CD4-positive, alpha-beta T cell treated with Interleukin-21 for 1 hour (primary cell): ENCODE measurements at places on chromosomes 7 and 10.

- no peak for DNase-seq
These were observed 196.7 kb downstream of the HECW1 start for GRCh38 chr7:43308913-43309705.

DNA sequence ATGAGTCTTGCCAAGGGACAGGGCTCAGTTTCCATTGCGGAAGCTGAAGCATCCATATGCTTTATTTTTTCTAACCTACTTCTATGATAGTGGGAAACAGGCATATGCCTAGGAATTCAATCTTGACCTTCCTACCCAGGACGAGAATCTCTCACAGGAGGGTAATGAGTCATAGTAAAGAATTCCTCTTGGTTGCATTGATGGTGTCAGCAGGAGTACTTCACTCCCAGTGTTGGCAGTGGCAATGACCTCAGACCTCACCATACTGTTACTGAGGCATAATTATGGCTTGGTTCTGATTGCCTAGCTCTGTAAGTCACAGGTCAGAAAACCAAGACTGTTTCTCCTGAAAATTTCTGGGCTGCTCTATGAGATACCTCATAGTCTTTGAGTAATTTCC is 552.9 kb downstream of the ARL4A start:
- DNase-seq, result no peak

DNA sequence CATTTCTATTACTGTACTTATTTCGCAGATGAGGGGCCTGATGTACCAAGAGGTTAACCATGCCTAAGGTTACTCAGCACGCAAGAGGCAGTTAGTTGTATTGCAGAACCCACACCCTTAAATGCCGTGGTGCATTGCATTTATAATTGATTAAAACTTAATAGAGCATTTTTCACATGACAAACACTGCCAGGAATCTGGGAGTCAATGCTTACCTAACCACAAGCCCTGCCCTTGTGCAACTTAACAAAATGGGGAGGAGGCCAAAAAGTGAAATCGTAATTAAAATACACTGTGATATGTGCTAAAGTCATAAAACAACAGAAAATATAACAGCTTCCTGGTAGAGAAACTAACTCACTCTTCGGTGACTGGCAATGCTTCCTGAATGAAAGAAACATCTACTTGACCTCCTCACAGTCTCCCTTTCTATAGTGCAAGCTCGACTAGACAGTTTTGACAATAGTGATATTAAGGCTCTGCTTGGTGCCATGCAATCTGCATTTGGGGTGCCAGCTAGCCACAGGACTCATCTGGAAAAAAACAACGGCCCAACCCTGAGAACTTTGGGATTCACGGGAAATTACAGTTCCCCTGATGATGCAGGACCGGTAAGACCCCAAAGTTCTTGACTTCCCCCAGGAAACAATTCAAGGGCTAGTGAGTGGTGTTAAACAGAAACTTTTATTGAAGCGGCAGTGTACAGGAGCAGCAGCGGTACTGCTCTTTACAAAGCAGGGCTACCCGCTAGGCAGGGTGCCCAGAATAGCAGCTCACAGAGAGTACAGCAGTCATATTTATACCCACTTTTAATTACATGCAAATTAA is 612.4 kb downstream of the TNS3 start:
- DNase-seq, result no peak

- DNase-seq, result no peak
These were observed 11.9 kb upstream of the GTF2IRD1 start for GRCh38 chr7:74441801-74442200.

- no peak for DNase-seq
These were observed 22.7 kb downstream of the HECW1 start for GRCh38 chr7:43135129-43135528.

GRCh38 chr10:22550732-22551131 is 163.6 kb downstream of the PIP4K2A start:
- DNase-seq, result peak; percentile 68

GRCh38 chr10:110804376-110804775 is 67.4 kb upstream of the PDCD4 start:
- DNase-seq, result no peak

- DNase-seq, result no peak
These were observed 96.9 kb downstream of the NSUN6 start for GRCh38 chr10:18554479-18554878.

DNA sequence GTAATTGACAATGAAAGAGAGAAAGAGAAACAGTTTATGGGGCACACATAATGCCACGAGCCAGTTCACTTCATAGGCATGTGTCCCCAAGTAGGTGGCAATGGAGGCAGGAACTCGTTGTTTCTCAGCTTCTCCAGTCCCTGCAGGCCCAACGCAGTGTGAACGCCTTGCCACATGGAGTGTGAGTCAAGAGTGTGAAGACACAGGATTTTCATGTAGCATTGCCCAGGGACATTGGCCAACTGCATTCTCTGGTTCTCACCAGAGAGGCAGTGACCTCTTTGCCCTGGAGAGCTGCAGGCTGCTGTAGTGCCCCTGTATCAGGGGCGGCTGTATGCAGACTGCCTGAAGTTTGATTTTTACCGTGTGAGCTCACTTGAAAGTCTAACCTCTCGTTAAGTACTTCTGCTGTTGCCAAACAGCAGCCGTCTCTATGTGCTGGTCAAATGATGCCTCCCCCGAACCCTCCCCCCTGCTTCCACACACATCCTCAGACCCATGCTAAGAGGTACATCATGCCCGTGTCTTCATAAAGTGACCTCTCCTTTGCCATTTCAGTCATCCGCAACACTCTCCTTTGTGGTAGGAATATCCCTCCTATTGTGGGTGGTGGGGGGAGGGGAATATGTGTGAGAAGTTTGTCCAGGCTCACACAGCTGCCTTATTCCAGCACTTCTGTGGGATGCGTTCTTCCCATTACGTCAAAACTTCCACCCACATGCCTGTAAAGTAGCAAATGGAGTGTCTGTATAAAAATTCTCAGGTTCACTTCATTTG is 12.7 kb downstream of the LRRC18 start:
- no peak for DNase-seq

- no peak for DNase-seq
These were observed 2.4 kb downstream of the ADCK2 start for GRCh38 chr7:140674899-140675701.

DNA sequence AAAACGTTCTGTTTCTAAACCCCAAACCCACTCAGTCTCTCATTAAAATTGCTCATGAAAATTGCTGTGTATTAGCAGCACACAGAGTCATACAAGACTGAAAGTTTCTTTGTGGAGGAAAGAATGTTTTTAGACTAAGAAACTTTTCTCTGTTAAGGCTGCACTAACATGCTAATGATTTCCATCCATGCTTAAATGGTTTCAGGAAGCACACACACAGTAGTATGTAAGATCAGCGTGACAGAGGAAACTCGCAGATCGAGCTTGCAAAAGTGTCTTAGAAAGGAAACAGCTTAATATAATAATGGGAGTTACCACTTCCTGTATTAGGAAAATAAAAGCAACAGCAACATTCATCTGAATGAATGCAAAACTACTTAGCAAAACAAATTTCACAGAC is 112.7 kb downstream of the ICA1 start:
- no peak for DNase-seq

- no peak for DNase-seq
These were observed 504.1 kb downstream of the PLXNA4 start for GRCh38 chr7:132072165-132072564.

- no peak for DNase-seq
These were observed 148.1 kb downstream of the PCLO start for GRCh38 chr7:83014546-83014945.

DNA sequence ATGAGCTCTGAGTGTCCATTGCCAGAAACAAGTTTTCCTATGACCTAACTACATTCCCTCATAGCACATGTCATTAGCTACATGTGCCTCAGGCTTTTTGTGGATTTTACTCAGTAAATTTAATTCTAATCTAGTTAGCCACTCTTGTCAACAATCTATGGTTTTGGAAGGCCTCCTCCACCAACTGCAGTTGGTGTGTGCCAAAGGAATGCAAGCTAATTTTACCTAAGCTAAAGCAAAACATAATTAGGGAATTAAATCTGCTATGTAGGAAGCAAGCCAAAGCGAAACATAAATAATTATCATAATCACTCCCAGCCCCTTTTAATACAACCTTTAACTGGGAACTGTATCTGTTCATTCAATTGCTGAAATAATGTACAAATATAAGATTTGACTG is 3.5 kb upstream of the CTTNBP2 start:
- DNase-seq, result no peak

- no peak for DNase-seq
These were observed 125.9 kb upstream of the NOBOX start for GRCh38 chr7:144529269-144529926.

DNA sequence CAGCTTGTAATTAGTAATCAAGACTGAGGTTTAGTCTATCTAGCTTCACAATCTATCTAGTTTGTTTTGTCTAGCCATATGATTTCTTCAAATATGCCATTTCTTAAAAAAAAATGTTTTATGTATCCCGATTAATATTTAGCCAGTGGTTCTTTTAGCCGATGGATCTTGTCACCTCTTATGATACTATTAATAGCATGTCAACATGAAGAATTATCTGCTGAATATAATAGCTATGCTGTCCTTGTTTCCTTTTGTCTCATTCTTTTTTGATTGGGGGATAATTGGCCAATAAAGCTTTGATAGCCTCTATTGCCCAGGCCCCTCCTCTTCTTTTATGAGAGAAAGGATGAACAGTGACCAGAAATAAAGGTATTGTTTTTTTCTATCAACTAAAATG is 32.8 kb downstream of the PTEN start:
- DNase-seq, result no peak

GRCh38 chr7:50662041-50662694 is 97.0 kb upstream of the DDC start:
- peak; percentile 45 for DNase-seq

DNA sequence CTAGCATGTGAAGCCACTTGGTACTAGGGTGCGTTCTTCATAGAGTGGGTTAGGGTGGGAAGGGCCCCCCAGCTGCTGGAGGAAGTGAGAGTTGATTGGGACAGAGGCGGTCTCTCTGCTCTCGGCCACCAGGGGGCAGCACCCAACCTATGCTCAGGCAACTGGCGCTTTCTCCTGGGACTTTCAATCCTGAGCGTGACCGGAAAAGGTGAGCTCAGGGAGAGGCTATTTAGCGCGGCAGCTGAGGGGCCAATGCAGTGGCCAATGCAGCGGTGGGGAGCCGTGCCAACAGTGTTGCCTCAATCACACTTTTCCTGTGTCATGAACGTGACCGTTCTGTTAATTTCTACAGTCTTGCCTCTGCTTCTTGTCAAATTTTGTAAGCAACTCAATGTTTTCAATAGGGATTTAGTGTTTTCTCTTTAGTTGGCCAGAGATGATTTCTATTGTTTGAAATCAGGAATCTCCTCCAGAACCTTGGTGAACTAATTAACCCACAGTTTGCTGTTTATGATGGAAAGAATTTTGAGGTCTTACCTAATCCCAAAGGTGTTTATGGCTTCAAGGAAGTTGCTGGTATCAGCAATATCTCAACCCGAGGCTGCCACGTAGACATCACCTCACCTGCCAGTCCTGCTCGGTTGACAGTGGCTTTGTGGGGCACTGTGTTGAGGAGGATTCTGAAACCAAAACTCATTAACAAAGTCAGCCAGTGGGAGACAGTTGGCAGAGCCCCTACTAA is 67.9 kb upstream of the PDZD8 start:
- peak; percentile 28 for DNase-seq

GRCh38 chr7:146655928-146656797 is 539.6 kb downstream of the CNTNAP2 start:
- DNase-seq, result no peak

- no peak for DNase-seq
These were observed 14.8 kb upstream of the LAMB1 start for GRCh38 chr7:108017776-108018151.

GRCh38 chr10:92479547-92479946 is 94.3 kb downstream of the IDE start:
- no peak for DNase-seq

- DNase-seq, result no peak
These were observed 272.8 kb upstream of the IMMP2L start for GRCh38 chr7:111835066-111835465.

DNA sequence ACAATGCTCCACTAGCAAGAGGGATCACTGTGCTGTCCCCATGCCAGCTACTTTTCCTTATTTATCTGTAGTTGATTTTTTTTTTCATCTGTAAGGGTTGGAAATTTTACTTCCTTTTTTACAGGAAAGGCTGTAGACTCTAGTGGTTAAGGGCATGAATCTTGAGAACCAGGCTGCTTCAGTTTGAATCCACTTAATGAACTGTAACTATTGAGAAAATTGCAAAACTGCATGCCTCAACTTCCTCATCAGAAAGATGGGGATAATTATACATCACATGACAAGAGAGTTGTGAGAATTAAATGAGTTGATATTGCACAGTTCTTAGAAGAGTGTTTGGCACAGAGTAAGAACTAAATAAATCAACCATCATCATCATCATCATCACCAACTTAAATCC is 106.4 kb upstream of the GSDME start:
- no peak for DNase-seq

DNA sequence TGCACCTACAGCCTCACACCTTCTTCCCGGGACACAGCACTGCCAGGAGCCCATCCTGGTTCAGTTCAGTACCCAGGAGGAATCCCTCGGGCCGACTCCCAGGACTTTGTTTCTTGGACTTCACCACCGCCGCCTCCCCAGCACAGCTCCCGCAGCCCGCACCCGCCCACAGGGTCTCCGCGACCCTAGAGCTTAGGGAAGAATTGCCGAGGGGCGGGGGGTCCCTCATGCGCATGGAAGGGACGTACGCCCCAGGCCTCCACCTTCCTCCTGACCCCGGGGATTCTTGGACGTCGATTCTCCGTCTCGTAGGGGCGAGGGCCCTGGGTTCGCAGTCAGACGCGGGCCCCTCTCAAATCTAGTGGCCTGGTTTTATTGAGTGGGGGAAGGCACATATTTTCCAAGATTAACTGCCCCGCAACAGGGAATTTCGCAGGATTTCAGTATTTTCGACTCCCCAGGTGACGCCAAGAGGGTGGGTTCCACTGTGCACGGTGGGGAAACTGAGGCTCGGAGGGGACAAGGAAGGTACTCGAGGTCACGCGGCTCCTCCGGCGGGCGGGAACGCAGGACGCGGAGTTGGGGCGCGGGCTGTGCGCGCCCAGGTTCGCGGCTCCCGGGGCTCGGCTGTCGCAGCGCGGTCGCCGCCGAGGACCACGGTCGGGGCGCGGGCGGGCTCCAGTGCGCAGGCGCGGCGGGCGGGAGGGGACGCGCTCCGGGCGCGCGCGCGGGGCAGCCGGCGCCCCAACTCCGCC is at the start of gene ADCY1:
TSS of gene ADCY1 (plus strand) at position 708 of the 755 bp plus-strand sequence. CDS start 176 bp downstream, outside the sequence.
- no peak for DNase-seq

- DNase-seq, result no peak
These were observed 21.8 kb downstream of the KCP start for GRCh38 chr7:128888756-128889095.

DNA sequence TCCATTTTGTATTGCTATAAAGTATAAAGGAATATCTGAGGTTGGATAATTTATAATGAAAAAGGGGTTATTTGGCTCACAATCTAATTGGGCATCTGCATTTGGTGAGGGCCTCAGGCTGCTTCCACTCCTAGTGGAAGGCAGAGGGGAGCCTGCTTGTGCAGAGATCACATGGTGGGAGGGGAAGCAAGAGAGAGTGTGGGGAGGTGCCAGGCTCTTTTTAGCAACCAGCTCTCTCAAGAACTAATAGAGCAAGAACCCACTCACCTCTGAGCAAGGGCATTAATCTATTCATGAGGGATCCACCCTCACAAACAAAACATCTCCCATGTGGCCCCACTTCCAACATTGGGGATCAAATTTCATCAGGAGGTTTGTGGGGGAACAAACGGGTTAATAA is 64.6 kb downstream of the OGDH start:
- no peak for DNase-seq

GRCh38 chr7:9149499-9150082 is 716.2 kb downstream of the NXPH1 start:
- no peak for DNase-seq

- no peak for DNase-seq
These were observed 25.9 kb downstream of the CTBP2 start for GRCh38 chr10:125134483-125134848.
